ENCODE measurements at places on chromosomes 6 and 20.

DNA sequence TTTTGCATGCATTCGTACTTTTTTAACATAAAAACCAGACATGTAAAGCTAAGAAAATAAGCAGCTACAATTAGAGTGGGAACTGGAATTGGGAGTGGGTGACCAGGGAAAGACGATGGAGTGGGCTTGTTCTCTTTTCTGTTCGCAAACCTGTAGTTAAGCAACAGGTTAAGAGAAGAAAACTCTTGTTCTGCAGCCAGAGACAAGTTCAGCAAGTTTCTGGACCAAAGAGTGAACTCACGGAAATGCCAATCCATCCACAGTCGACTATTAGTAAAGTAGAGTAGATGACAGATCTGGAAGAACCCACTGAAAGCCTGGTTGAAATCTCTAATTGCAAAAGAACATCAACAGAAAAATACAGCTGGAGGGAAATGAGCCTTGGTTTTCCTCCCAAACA is 197.8 kb downstream of the TFAP2A start:
- DNase-seq, result no peak

GRCh38 chr20:14536738-14537137 is 199.3 kb upstream of the FLRT3 start:
- no peak for DNase-seq

GRCh38 chr6:41135062-41135832 is 18.9 kb downstream of the TREML1 start:
- DNase-seq, result no peak

- DNase-seq, result no peak
Measured at GRCh38 chr6:33812669-33813068, 8.9 kb upstream of the MLN start.

DNA sequence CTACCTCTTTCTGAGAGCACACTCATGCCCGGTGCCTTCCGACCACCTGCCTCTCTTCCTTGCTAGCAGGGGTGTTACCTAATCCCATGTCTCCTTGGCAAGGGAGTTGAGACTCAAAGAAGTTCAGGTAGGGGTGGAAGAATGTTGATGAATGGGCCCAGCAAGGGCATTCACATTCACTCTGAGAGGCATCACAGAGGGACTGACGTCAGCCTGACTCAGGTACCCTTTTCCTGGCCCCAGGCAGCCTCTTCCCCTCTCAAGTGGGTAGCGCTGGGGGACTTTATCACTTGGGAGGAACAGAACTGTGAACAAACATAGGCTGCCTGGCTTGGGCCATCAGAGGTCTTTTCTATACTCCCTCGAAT is 35.3 kb downstream of the HM13 start:
- DNase-seq, result no peak

- DNase-seq, result peak; percentile 85
Measured at GRCh38 chr6:56335726-56336125, 88.3 kb upstream of the COL21A1 start.

- no peak for DNase-seq
Measured at GRCh38 chr6:26123675-26123946, 36.4 kb downstream of the HFE start.

- DNase-seq, result no peak
Measured at GRCh38 chr20:11205769-11206362, 532.1 kb upstream of the JAG1 start.

- DNase-seq, result no peak
Measured at GRCh38 chr6:142647449-142648035, 297.4 kb downstream of the HIVEP2 start.

DNA sequence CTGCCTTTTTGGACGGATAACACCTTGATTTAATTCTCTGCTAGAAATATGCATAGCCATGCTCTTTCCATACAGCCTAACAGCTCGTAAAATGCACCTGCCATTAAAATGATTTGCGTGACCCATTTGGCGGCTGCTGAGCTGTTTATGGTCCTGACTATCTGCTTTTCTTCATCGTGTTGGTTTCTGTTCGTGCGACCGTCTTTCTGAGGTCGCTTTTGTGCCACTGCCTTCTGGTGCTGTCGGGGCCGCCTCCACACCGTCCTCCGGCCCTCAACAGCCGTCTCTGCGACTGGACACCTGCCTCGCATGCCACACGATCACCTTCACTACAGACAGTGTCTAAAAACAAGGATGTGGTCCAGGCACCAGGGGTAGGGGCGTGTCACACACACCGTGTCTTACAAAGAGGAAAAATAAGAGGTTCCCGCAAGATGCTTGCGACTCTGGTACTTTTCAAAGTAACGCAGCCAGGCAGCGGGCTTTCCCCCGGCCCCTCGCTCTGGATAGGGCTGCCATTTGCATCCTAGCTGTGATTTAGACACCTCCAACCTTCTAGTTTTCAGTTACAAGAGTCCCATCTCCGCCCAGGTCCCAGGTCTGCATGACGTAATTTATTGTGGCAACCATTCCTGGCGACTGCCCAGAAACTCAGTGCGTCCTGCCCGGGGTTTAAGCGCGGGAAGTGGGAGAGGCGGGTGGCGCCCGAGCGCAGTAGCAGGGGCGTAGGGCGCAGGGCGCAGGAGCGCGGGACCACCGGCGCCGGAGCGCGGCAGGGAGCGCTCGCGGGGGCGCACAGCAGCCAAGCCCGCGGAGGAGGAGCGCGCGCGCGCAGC is at the start of gene STMND1:
Gene STMND1 (plus strand): TSS at position 629 of the 836 bp plus-strand sequence. CDS start 208 bp downstream, outside the sequence.
- no peak for DNase-seq

GRCh38 chr20:3711484-3711941 is 887 bp downstream of the SIGLEC1 start:
- no peak for DNase-seq

- no peak for DNase-seq
Measured at GRCh38 chr20:63054103-63054474, 47.3 kb upstream of the BHLHE23 start.

DNA sequence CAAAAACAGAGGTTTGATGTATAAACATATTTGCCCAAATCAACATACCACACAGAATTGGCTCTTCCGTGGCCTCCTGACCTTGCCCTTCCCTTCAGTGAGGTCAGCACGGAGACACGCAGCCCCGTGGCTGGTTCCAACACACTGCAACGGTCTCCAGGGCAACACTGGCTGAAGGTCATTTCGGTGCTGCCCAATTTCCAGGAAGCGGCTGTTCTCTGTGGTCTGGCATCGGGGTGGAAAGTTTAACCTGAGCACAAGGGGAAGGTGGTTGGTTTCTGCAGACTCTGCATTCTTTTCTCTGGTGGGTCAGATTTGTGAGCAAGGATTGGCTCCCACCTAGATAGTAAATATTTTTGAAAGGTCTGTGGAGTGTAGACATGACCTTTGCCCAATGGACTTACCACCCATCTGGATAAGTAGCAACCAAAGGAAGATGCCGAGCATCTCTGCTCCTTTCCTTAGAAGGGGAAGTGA is 177.6 kb upstream of the PHACTR1 start:
- DNase-seq, result no peak

DNA sequence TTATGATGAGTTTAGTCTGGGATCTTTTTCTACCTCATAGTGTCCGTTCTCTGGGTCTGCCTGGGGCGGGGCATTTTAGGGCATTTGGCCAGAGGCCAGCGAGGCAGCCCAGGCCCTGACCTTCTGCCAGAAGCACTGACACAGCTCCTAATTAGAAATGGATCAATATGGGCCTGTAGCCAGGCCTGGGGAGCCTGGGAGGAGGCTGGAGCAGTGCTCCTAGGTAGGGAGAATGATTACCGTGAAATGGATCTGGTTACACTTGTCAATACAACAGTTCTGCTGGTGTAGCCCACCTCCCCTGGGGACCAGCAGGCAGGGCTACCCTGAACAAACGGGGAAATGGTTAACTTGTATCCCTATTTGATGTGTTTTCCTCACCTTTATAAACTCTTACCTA is 23.0 kb downstream of the RALY start:
- no peak for DNase-seq

Data from HS-5 (cell line).